ENCODE measurements at places on chromosomes 1 and 21.

- DNase-seq = no peak
Measured at GRCh38 chr1:91778964-91779363, 107.0 kb downstream of the TGFBR3 start.

GRCh38 chr1:9151328-9151860 lies 22.5 kb upstream of the GPR157 start:
- no peak for DNase-seq

GRCh38 chr1:32863881-32864245 lies 6.8 kb downstream of the FNDC5 start:
- no peak for DNase-seq

- DNase-seq = no peak
Measured at GRCh38 chr1:241715435-241715834, 63.4 kb downstream of the WDR64 start.

GRCh38 chr21:45091550-45092322 lies 17.4 kb downstream of the ADARB1 start:
- no peak for DNase-seq

DNA sequence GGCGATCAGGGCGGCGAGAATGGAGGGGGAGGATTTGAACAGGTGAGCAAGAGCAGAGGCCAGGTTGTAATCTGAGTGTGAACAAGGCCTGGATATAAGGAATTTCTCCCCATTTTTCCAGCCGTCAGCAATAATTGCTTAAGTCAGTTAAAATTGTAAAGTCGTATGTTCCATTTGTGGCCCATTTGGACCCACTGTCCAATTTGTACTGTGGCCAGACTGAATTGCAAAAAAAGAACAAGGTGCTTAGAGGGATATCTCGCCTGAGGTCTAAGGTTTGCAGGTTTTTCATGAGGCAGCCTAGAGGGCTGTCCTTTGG lies 1.0 kb downstream of the ERVH48-1 start:
- no peak for DNase-seq
